ENCODE measurements at places on chromosomes 7 and 10. TPM values are rescaled to one million over a fixed set of nuclear protein-coding genes. Genes with fewer than 3 reads are reported as not detected.

DNA sequence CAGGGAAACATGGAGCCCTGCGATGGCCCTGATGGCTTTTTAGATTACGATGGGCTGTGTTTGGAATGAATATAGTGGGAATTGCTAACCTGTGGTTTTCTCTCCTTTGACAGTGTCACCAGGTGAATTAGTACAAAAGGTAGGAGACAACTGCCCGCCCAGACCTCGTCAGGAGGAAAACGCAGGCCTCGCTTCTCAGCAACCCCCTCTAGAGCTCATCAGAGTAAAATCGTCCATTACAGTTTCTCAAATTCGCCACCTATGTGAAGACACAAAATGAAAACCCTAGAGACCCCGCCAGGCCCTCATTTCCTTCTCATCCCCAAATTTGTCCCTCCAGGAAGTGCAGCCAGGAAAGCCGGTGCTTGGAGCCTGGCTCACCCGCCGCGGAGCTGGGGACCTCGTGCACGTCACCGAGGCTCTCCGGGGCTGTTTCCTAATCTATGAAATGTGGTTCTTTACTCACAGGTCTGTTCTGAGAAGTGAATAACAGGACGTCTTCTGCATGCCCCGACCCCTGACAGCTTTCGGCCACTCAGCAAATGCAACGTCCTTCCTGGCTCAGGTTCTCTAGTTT is 143.7 kb downstream of the VIPR2 start:
- no peak for DNase-seq

GRCh38 chr7:75937958-75938786 is 23.2 kb downstream of the POR start:
- DNase-seq, result peak; percentile 75

DNA sequence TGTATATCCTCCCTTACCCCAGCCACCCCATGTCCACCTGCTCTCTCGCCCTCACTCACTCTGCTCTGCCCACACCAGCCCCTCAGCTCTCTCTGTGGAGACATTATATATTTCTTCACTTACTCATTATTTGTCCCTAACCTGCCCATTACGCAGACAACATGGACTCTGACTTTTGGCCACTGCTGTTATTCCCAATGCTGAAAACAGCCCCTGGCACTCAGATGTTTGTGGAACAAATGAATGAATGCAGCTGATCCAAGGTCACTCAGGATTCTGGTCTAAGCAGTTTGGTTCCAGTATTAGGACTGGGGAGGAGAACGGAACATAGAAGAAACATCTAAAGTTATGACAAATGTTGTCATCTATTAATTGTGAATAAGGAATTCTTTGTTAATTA is 26.7 kb downstream of the GNA12 start:
- no peak for DNase-seq

DNA sequence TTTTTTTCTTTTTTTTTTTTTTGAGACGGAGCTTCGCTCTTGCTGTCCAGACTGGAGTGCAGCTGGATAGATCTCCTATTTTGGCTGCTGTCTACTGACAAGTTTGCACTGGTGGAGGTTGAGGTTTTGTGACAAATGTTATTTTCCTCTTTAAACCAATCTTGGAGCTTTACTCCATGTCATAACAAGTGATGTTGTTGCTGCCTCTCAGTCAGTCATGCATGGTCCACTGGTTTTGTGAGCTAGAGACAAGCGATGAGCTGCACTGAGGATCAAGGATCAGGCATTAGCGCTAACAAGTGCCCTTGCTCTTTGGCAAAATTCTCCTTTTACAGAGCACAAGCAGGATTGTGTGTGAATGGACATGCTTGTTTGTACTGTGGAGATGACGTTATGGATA is 805 bp upstream of the WDFY4 start:
- no peak for DNase-seq

DNA sequence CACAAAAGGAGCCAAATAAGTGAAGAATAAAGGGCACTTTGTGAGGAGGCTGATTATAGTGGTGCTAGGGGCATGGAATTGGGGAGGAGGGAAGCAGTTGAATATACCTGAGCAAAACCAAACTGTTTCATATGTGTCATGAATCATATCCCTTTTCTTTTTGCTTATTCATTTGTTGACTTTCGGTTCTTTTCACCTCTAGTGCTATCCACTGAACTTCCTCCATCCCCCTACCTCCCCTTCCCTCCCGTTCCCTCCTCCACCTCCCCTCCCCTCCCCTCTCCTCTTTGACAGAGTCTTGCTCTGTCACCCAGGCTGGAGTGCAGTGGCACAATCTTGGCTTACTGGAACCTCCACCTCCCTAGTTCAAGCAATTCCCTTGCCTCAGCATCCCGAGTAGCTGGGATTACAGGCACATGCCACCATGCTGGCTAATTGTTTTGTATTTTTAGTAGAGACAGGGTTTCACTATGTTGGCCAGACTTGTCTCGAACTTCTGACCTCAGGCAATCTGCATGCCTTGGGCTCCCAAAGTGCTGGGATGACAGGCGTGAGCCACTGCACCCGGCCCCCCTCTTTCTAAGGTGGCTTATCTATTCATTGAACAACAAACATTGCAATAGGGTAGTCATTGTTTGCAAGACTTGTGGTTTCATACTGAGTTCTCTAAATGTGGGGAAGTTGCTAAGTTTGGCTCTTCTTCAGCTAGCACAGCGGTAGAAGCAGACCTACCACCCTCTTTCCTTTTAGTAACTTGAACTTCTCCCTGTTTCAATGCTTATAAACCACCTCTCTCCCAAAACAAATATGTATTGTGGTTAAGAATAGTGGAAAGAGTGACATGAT is 150.4 kb upstream of the PRPS1L1 start:
- DNase-seq, result no peak

GRCh38 chr10:79108728-79109127 is 40.0 kb downstream of the ZMIZ1 start:
- DNase-seq, result no peak

GRCh38 chr7:134317434-134317833 is 704 bp upstream of the SLC35B4 start:
- DNase-seq, result no peak

DNA sequence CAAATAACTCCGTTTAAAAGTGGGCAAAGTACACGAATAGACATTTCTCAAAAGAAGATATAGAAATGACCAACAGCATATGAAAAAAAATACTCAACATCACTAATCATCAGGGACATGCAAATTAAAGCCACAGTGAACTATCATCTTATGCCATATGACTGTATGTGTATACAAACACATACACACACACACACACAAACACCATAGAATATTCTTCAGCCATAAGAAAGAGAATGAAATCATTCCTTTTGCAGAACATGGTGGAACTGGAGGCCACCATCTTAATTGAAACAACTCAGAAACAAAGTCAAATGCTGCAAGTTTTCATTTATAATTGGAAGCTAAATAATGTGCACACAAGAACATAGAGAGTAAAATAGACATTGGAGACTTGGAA is 1019.4 kb downstream of the KCNMA1 start:
- DNase-seq, result no peak

- DNase-seq, result no peak
These were observed 42.5 kb downstream of the C7orf25 start for GRCh38 chr7:42869131-42870020.

GRCh38 chr10:131003455-131003854 is 308.1 kb downstream of the TCERG1L start:
- no peak for DNase-seq

- no peak for DNase-seq
These were observed 263.6 kb downstream of the DOCK4 start for GRCh38 chr7:111942450-111943081.

- DNase-seq, result no peak
These were observed 33.9 kb downstream of the TSPAN14 start for GRCh38 chr10:80487791-80488538.

GRCh38 chr10:89207181-89207800 is at the start of gene CH25H:
TSS of gene CH25H (minus strand) at chr10:89207317. CDS start at chr10:89207292, 25 bp downstream.
- peak; percentile 86 for DNase-seq

GRCh38 chr7:4816419-4817080 is 41.1 kb downstream of the AP5Z1 start:
- DNase-seq, result no peak

- DNase-seq, result no peak
These were observed 236.5 kb downstream of the RELN start for GRCh38 chr7:103752995-103753394.

DNA sequence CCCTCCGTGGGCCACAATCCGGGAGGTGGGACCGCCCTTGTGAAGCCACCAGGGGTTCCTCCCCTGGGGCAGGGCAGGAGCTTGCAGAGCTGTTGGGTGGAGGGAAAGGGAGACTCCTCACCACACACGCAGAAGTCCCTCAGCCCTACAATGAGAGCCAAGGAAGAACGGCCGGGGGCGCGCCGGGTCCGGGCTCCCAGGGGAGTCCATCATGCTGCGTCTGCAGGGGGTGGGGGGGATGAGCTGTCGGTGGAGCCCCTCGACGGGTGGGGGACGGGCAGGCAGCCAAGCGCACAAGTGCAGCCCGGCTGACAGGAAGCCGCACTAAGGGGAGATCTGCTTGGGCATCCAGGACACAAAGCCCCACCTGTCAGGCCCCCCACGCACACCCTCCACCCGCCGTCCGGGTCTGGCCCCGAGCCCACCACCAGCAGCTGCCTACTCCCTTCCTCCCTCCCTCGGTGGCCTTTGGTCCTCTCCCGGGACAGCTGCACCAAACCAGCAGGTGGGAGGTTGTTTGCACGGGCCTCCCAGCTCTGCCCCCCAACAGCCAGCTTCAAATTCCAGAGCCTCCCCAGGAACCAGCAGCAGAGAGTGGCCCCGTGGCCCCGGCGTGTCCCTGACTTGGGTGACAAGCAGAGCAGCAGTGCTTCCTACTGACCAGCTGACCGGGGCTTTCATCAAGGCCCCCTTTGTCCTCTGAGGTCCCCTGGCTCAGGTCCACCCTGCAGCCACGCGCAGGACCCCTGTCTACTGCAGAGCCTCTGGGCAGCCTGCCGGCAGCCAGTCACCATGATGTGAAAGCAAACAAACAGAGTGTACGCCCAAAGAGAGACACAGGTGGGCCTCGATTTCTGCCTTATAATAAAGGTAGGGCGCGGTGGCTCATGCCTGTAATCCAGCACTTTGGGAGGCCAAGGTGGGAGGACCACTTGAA is 50.3 kb downstream of the HIP1 start:
- DNase-seq, result peak; percentile 37

Gene TMEM236
- total RNA-seq, result 0.44 TPM

Gene LBX1
- total RNA-seq, result not detected

Gene DNA2
- 2.4 TPM for total RNA-seq

Gene TUBB8
- total RNA-seq, result not detected

Gene CALHM3
- total RNA-seq, result not detected

Gene LRRN3
- total RNA-seq, result 0.87 TPM

Gene NODAL
- total RNA-seq, result not detected

Gene IDI2
- total RNA-seq, result not detected

Data from heart left ventricle (tissue), 16 donors.